ENCODE measurements at places on chromosomes 2 and 18. TPM values are rescaled to one million over a fixed set of nuclear protein-coding genes. Genes with fewer than 3 reads are reported as not detected.

EGR4 gene
- total RNA-seq, result 0.15 TPM

TSN gene
- 264 TPM for total RNA-seq

DNA sequence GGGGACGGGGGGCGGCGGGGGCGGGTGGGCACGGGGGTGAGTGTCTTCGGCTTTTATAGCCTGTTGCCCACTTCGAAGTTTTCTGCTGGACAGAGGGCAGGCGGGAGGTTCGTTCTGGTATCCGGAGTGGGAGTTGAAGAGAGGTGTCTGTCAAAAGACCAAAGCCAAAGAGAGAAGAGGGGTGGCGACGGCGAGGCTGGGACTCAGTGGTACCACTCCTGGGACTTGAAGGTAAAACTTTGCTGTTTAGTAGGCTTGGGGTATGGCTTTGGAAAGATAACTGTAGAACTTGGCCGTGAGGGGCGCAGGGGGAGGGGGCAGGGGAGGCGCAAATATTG is 215.8 kb upstream of the DTNA start:
- peak overlapping the region; percentile 91 for H3K4me3 ChIP-seq
- H3K27me3 ChIP-seq, result peaks cover 3% of the 10 kb centered on the region

DNA sequence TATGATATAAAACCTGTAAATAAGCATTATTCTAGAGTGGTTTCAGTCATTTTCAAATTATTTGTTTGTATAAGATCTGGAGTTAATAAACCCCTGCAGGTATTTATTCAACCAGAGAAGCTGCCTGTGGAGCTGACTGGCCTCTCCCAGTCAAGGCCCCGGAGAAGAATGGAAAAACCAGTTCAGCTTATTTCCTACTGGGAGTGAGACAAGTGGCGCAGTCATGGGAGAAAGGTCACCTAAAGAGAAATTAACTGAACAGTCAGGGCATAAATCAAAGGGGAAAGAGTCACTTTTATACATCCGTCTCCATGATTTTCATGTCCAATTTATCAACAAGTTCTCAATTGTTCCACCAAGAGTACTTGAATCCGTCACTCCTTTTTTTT is 240.9 kb downstream of the RNF152 start:
- peaks cover 4% of the 10 kb centered on the region for H3K27me3 ChIP-seq
- no peak for DNase-seq
- no peak overlapping the region for H3K4me3 ChIP-seq
- no peak overlapping the region for H3K27ac ChIP-seq

ANKRD29 gene
- not detected for total RNA-seq

- DNase-seq, result no peak
- H3K4me1 ChIP-seq, result peaks cover 21% of the 10 kb centered on the region
- H3K4me3 ChIP-seq, result peak overlapping the region; percentile 98
- H3K36me3 ChIP-seq, result no peaks in the 10 kb centered on the region
- H3K27me3 ChIP-seq, result peaks cover 4% of the 10 kb centered on the region
These were observed 725 bp downstream of the FIGN start for GRCh38 chr2:163734881-163735684.

DNA sequence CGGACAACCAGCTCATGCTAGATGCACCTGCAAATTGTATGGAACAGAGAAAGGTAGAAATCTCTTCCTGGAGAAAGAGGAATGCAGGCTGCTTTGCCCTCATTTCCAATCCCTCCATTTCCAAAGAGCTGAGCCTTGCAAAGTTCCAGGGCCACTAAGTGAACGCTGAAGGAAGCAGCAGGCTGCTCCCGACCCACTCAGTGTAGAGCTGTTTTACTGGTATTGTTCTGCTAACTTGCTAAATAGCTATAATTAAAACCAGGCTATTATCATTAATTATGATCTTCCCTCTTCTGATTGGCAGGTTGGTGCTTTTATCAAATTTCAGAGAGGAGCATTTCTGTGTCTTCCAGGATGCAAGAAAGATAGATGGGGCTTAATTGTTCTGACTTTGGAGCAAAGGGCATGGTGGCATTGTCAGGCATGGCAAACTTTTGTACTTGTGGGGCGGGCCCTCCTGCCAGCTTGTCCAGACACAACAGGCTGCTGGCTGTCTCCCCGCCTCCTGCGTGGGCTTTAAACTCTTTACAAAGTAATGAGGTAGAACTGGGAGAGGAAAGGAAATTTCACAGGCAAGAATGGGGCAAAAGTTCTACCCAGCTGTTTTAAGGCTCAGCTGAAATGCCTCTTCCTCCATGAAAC is 40.2 kb downstream of the ALK start:
- H3K4me1 ChIP-seq, result peaks cover 5% of the 10 kb centered on the region
- no peaks in the 10 kb centered on the region for H3K36me3 ChIP-seq
- H3K27ac ChIP-seq, result no peak overlapping the region
- no peak for DNase-seq
- no peak overlapping the region for H3K4me3 ChIP-seq
- H3K27me3 ChIP-seq, result no peaks in the 10 kb centered on the region

DNA sequence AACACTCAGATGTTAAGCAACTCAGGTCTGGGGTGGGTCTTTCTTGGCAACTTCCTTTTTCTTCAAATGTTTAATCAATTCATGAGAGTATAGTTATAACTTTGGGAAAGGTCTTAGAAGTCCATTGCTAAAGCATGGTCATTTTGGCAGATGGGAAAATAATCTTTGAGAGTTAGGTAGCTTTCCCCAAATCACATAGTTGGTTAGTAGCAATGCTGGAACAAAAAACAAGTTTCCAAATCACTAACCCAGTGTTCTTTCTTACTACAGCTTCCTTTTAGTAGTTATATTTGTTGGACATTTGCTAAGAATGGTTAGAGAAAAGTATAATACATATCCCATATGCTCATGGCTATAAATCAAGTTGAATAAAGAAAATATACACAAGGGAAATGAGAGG is 185.2 kb upstream of the SLC14A2 start:
- no peaks in the 10 kb centered on the region for H3K4me1 ChIP-seq
- DNase-seq, result no peak
- no peak overlapping the region for H3K4me3 ChIP-seq
- H3K27me3 ChIP-seq, result no peaks in the 10 kb centered on the region

DNA sequence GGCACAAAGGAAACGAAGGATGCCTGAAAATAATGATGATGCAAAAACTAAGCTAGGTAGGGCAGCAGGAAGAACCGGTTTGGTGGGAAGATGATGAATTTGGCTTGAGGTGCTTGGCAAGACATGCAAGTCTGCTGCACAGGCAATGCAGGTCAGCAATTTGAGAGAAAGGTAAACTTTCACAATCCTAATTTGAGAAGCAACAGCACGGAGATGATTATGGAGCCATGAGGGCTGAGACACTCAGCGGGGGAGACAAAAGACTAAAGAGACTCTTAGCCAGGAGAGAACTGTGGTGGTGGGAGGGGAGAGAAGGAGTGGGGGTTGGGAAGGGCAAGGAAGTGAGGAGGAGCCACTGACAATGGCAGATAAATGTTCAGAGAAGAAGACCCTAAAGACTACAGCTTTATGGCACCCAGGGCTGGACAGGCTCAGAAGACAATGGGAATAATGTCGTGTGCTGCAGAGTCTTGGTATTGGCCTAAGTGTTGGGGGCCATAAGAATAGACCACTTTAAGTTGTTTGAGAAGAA is 19.4 kb upstream of the RNF149 start:
- DNase-seq, result no peak
- peaks cover 2% of the 10 kb centered on the region for H3K27me3 ChIP-seq
- no peak overlapping the region for H3K4me3 ChIP-seq
- no peaks in the 10 kb centered on the region for H3K36me3 ChIP-seq

GRCh38 chr2:127139766-127140165 is 32.8 kb upstream of the BIN1 start:
- peaks cover 42% of the 10 kb centered on the region for H3K4me1 ChIP-seq
- peak overlapping the region; percentile 72 for H3K27ac ChIP-seq
- DNase-seq, result no peak
- H3K27me3 ChIP-seq, result peaks cover 4% of the 10 kb centered on the region

MREG gene
- total RNA-seq, result 26.1 TPM

DNA sequence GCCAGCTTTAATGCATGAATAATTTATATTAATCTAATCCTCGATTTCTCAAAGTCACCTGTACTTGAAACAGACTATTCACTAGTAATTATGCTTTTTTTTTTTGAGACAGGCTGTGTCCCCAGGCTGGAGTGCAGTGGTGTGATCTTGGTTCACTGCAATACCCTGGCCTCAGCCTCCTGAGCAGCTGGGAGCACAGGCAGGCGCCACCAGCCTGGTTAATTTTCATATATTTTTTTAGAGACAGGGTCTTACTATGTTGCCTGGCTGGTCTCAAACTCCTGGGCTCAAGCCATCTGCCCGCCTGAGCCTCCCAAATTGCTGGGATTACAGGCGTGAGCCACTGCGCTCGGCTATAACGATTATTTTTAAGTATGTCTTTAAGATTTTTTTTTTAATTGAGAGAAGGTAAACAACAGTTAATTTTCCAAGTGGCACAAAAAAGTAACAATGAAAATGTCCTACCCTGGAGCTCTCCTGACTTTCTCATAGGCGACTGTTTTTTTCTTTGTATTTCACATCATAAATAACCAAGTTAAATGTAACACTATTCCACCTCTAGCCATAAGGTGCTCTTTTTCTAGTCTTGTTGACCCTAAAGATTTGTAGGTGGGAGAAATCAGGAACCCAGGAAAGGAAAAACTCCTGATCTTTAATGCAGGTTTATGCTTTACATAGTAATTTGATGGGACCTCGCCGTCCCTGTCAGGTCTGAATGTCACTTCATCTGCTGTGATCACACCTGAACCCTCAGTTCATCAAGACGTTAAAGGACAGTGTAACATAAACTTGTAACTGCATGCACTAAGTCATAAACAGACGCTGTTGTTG is 1.3 kb upstream of the ANKRD12 start:
- H3K36me3 ChIP-seq, result peaks cover 15% of the 10 kb centered on the region
- H3K27me3 ChIP-seq, result peaks cover 7% of the 10 kb centered on the region
- peak overlapping the region; percentile 72 for H3K27ac ChIP-seq
- peaks cover 12% of the 10 kb centered on the region for H3K4me1 ChIP-seq

DNA sequence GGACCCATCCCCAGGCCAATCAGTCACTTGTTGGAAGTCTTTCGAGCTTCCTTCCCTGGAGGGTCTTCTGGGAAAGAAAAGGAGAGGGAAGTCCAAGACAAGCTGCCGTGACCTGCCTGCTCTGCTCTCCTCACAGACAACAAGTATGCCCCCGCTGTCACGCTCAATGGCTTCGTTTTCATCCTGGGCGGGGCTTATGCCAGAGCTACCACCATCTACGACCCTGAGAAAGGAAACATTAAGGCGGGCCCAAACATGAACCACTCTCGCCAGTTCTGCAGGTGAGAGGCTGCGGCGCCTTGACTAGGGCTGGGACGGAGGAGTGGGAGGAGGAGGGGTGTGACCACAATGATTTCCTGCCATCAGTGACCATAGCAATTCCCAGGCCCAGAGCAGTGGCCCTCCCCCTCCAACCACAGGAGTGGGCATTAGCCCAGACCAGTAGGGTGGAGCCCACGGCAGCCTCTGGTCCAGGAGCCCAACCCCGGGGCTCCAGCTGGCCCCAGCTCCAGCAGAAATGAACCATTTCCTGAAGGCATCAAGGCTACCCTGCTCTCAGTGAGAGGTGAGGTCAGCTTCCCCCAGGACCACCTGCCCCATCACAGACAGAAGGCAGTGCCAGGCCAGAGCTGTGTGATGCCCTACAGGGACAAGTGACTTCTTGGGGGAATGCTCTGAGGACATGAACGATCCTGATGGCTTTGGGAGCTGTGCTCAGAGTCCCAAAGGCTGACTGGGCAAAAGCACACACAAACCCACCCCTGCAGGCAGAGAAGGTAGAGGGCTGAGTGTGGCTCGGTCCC is 223.1 kb downstream of the ATAD2B start:
- no peak overlapping the region for H3K27ac ChIP-seq
- H3K36me3 ChIP-seq, result peaks cover 44% of the 10 kb centered on the region
- peaks cover 11% of the 10 kb centered on the region for H3K27me3 ChIP-seq
- no peak for DNase-seq
- peaks cover 4% of the 10 kb centered on the region for H3K4me1 ChIP-seq

DNA sequence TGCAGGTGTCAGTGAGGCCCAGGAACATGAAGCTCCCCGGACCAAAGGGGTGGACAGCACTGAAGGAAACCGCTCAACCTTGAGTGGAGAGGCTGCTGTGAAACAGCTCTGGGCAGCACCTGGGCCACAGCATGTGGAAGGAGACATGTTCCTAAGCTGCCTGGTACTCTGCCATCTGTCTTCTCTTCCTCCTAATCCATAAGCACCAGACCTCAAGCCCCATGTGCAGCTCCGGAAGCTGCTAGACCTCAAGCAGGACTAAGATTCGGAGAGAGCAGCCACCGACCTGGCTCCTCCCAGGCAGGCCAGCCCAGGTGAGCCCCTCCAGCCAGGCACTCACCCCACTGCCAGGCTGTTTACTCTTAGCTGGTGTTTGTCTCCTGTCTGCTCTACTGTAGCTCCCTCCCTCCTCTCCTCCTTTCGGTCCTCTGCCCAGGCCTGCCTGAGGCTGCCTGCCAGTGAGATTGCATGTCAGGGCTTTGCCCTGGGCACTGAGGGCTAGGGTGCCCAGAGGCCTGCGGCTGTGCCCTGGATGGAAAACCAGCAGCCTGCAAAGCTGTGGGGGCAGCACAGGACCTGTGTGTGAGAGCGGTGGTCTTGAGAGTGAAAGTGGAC is 53.7 kb downstream of the BCL11A start:
- no peak for DNase-seq
- no peak overlapping the region for H3K4me3 ChIP-seq
- H3K4me1 ChIP-seq, result peaks cover 1% of the 10 kb centered on the region
- H3K27ac ChIP-seq, result no peak overlapping the region
- peaks cover 4% of the 10 kb centered on the region for H3K36me3 ChIP-seq
- peaks cover 3% of the 10 kb centered on the region for H3K27me3 ChIP-seq

TEX44 gene
- total RNA-seq, result not detected

DNA sequence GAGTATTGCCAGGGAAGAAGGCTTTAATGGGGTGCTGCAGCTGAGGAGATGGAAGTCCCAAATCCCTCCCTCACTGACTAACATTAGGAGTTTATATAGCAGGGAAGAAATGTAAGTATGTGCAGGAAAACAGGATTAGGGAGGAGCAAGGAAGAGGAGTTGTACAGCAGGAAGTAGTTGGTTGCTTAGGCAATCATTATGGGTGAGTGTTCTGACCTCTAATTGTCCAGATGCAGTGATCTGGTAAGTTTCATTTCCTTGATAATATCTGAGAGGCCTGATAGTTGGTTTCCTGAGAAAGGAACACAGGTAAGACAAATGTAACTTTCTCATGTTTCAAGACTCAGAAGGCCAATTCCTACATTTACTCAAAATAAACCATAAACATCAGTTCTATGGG is 331.9 kb upstream of the GULP1 start:
- H3K27me3 ChIP-seq, result peaks cover 6% of the 10 kb centered on the region
- H3K27ac ChIP-seq, result no peak overlapping the region
- DNase-seq, result no peak
- peaks cover 10% of the 10 kb centered on the region for H3K4me1 ChIP-seq
- peaks cover 3% of the 10 kb centered on the region for H3K36me3 ChIP-seq
